ENCODE measurements at places on chromosomes 3 and 15.

GRCh38 chr3:81585056-81585455 is 176.4 kb downstream of the GBE1 start:
- DNase-seq: no peak

GRCh38 chr3:64939309-64939708 is 251.5 kb upstream of the ADAMTS9 start:
- DNase-seq: no peak

DNA sequence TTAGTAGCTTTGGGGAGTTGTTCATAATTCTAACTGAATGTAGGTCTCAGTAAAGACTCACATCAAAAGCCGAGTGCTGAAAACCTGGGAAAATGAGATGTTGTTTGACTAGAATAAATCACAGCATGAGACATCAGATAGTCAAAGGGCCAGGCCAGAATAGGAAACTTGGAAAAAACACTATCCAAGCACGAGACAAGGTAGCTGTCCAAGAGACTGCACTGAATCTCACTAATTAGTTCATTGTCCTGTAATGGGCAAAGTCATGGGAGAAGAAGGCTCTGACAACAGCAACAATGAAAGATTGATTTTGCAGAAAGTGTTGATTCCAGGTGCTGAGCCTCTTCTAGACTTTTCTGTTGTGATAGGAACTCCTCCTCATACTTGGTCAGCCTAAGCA is 314.2 kb downstream of the ROBO1 start:
- DNase-seq: no peak

DNA sequence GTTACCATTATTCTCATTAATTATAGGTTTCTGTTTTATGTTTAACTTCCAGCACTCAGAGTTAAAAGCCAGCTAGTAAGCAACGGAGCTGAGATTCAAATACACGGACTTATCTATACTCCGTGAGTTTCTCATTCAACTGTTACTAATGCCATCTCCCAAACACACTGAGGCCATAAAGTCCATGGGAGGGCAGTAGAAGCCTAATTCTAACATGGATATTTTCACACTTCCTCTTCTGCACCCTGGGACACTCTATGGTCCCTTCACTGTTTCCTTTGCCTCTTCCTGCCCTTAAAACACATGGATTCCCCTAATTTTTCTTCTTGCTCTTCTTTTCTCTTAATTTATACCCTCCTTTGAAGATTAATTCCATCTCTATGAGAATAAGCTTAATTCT is 245.0 kb downstream of the KLF13 start:
- no peak for DNase-seq

- DNase-seq: no peak
Measured at GRCh38 chr15:73709686-73710085, 25.5 kb downstream of the CD276 start.

DNA sequence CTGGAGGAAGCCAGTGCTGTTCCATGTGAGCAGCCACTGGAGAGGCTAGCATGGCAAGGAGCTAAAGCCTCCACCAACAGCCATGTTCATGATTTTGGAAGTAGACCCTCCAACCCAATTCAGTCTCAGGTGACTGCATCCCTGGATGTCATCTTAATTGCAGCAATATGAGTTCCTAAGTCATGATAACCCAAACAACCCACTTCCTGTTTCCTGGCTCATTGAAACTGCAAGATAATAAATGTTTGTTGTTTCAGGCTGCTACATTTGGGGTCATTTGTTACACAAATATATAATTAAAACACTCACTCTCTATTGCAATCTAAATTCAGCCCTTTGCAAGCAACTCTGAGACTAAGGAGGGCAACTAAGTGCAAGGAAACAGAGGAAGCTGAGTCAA is 62.4 kb upstream of the SLC24A5 start:
- DNase-seq: no peak

GRCh38 chr3:4841225-4841624 is 138.0 kb upstream of the BHLHE40 start:
- DNase-seq: no peak

- no peak for DNase-seq
Measured at GRCh38 chr3:55854494-55854893, 367.4 kb upstream of the WNT5A start.

GRCh38 chr3:152245498-152246170 is 23.1 kb upstream of the MBNL1 start:
- DNase-seq: no peak

DNA sequence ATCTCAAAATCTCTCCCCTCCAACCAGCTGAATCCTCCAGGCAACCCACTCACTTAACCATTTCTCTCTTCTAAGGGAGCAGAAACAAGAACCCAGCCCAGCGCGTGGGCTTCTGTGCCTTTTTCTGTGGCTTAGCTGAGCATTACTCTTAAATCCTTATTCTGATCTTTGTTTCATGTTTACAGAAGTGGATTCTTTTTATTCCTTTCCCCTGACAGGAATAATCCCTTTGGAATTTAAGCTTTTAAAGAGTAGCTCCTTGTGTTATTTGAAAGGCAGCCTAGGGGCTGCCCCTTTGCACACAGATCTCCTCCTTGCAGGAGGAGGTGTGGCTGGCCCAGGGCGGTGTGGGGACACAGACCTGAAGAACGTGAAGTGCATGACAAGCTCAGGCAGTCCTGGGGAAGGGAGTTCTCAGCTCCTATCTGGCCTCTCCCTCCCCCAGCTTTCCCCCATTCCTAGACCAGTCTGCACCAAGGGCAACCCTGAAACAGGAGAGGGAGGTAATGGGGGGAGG is 77.1 kb upstream of the UBE2E1 start:
- no peak for DNase-seq

DNA sequence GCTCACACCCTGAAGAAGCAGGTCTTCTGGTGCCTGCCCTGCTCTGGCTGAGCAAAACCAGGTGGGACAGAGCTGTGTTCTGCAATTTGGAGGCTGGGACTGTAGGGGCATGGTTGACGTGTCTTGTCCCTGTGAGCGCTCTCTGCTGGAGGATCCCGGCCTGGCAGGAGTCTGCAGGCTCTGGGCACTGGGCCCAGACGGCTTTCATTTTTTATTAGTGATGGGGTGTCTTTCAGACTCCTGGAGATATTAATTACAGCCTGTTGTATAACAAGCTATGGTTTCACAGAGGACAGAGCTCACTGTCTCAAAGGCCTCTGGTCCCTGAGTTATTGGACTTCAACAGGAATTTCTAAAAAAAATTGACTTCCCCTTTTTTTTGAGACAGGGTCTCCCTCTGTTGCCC is 29.5 kb upstream of the ZNF710 start:
- DNase-seq: no peak

GRCh38 chr3:46693892-46694226 is 380 bp upstream of the ALS2CL start:
- DNase-seq: peak; percentile 15

DNA sequence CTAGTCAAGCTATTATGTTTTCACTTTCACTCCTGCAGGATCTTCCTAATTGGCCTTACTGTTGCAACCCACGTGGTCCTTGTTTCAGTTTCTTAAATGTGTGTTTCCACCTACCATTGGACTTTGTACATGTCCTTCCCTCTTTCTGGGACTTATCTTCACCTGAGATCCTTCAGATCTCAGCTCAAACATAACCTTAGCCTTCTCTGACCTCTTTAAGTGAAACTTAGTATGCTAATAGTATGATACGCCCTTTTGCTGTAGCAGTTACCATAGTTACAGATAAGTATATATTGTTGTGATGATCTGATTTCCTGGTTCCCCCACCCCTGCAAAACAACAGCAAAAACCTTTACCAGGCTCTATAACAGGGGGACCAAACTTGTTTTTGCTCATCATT is 35.2 kb downstream of the U2SURP start:
- no peak for DNase-seq

DNA sequence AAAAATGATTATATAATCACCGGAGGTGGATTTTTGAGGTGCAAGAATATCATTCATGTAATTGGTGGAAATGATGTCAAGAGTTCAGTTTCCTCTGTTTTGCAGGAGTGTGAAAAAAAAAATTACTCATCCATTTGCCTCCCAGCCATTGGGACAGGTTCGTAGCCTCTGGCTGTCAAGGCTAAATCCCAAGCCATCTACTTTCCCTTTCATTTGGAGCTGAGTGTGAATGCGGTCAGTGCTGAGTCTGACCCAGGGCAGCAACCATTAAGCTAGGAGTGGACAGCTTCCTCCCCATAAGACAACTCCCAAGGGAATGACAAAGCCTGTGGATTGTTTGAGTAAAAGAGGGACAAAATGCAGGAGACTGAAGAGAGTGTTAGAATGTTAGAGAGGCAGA is 33.6 kb downstream of the PARP14 start:
- no peak for DNase-seq

DNA sequence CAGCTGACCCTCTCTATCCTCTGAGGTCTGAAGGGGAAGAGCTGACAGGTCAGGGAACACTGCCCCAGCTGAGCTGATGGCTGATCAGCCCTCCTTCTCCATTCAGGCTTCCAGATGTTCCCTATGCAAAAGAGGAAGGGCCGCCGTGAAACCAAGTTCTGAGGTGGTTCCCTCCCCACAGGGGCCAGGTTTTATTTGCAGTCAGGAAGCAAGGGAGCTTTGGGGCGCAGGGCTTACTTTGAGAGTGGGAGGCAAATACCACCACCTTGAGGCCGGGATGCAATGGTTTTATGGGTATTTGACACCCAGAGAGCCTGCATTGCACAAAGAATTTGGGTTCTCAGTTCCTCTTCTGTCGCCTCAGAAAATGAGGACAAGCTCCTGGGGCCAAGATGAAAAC is 186.9 kb downstream of the ARRDC4 start:
- DNase-seq: no peak

GRCh38 chr15:44804298-44805046 is 68.1 kb downstream of the TRIM69 start:
- no peak for DNase-seq

DNA sequence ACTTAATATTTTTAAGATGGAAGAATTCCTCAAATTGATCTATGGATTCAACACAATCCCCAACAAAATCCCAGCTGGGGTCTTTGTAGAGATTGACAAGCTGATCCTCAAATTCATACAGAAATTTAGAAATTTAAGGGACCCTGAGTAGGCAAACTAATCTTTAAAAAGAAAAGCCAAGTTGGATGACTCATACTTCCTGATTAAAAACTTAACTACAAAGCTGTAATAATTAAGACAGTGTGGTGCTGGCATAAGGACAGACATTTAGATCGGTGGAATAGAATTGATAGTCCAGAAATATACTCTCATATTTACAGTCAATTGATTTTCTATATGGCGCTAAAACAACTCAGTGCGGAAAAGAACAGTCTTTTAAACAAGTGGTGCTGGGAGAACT is 11.6 kb downstream of the FAM162A start:
- DNase-seq: no peak

DNA sequence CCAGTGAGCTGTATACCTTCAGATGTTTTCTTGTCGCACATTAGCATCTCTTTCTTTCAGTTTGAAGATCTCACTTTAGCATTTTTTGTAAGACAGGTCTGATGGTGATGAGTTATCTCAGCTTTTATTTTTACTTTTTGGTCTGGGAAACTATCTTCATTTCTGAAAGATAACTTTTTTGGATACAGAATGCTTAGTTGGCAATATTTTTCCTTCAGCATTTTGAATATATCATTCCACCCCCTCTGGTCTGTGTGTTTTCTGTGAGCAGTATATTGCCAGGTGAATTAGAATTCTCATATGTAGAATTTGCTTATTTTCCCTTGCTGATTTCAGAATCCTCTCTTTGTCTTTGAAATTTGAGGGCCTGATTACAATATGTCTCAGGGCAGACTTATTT is 743.3 kb downstream of the PLOD2 start:
- no peak for DNase-seq

DNA sequence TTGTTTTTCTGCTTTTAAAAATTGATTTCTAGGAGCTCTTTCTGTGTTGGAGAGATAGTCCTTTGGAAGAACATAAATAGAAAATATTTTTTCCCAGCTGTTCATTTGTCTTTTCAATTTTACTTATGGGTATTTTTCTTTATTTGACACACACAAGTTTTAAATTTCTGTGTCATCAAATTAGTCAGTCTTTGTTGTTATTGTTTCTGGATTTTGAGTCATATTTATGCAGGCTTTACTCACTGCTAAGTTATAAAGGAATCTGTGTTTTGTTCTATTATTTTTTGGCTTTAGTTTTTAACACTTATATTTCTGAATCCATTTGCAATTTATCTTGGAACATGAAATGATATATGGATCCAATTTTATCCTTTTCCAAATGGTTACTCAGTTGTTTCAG is 5.9 kb upstream of the GHSR start:
- DNase-seq: no peak

DNA sequence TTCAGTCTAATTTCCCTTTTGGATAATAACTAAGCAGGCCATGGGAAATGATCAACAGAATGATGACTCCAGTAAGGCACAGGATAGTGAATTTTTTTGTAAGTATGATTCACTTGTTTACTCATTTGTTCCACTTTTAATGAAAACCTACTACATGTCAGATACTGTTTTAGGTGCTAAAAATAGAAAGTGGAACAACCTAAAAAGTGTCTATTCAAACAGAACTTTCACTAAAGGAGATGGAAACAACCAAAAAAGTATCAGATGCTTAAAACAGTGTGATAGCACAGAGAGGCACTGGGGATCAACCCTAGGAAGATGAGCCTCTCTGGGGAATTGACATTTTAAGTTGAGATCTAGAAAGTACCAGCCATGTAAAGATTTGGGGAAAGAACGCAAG is 11.1 kb downstream of the RYK start:
- no peak for DNase-seq

- no peak for DNase-seq
Measured at GRCh38 chr15:30063835-30064546, 18.8 kb upstream of the GOLGA8J start.

- no peak for DNase-seq
Measured at GRCh38 chr3:13318626-13319470, 101.3 kb downstream of the NUP210 start.

DNA sequence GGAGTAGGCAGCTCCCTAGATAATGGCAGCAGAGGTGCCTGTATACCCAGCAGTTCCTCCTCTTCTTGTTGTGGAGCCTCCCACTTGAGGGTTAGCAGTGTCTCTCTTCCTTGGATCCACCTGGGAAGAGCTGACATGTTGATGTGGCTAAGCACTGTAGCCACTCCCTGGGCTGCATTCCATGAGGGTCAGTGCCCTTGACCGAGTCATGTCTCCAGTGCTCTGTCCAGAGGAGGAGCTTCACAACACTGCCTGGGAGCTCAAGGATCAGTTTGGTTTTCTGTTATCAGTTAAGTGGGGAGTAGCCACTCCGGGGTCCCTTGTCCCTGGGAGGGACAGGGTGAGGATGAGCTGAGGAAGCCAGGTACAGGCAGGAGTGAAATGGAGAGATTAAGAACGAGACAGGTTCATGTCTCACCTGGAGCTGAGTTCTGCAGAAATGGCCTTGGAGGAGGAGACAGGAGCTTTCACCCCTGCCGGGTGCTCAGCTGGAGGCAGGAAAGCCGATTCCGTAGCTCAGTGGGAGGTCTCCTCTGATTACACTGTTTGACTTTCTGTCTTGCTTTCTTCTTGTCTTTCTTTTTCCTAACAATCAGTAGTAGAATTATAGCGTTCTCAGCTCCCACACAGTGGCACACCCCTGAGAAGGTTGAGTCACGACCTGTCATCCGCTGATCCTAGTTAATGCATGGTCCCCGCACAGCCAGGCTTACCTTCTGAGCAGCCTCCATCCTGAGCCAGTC is 57.9 kb upstream of the SEC22A start:
- DNase-seq: no peak

- no peak for DNase-seq
Measured at GRCh38 chr15:25766417-25766816, 96.7 kb downstream of the ATP10A start.

- DNase-seq: no peak
Measured at GRCh38 chr3:46702246-46703012, 1.2 kb downstream of the TMIE start.

- no peak for DNase-seq
Measured at GRCh38 chr3:157330206-157330605, 106.4 kb upstream of the PTX3 start.
